ENCODE measurements at places on chromosomes 12 and 14.

GRCh38 chr12:89257340-89257739, 95.0 kb downstream of the DUSP6 start:
- no peak for DNase-seq

- no peak for DNase-seq
Measured at GRCh38 chr12:115756271-115756670, 521.2 kb downstream of the MED13L start.

- no peak for DNase-seq
Measured at GRCh38 chr14:63852271-63852816, 460 bp upstream of the SYNE2 start.

- DNase-seq = no peak
Measured at GRCh38 chr14:91019673-91020072, 40.8 kb downstream of the RPS6KA5 start.

DNA sequence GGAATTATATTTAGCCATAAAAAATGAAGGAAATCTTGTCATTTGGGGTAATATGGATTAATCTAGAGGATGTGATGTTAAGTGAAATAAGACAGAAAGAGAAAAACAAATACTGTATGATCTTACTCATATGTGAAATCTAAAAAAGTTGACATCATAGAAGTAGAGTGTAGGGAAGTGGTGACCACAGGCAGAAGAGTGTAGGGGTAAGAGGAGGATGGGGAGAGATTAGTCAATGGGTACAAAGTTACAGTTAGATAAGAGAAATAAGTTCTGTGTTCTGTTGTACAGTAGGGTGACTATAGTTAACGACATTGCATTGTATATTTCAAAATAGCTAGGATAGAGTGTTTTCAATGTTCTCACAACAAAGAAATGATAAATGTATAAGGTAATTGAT, 87.0 kb downstream of the TSHR start:
- no peak for DNase-seq

DNA sequence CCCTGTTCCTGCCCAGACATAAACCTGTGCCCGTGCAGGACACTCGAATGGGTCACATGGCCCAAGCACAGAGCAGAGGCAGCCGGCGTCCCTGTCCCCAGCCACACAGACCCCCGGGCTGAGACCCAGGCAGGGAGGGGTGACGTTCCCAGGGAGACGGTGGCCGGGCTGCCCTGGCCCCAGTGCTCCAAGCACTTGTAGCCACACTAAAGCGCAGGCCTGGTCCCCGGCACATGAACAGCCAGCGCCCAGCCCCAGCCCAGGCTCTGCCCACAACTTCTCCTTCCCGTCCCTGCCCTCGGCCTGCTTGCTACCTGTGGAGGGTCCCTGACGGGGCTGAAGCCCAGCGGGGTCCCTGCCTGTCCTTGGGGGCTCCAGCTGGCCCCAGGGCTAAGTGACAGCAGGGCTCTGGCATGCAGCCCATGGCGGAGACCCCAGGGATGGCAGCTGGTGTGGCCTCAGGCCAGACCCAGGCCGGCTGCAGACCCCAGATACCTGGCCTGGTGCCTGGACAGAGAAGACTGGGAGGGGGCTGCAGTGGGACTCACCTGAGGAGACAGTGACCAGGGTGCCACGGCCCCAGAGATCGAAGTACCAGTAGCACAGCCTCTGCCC, 338.4 kb downstream of the TMEM121 start:
- DNase-seq = no peak

DNA sequence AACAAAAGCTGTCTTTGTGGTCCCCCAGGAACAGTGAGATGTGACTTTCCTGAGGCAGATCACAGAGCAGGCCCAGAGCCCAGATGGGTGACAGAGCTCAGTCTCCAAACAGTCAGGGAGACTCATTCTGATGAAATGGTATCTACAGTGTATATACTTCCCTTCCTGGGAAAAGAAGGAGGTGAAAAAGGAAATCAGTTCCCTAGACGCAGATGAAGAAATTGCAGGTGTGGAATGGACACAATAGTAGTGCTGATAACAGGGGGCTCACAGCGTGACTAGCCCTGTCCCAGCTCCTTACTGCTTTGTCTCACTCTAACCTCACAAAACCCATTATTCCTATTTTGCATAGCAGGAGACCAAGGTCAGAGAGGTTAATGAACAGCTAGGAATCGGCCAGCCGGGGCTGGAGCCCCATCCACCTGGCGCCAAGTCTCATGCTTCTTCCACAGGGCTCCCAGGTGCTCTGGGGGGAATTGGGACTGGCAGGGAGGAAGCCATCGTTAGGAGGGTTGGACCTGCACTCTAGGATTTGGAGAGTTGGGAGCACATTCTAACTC, 11.9 kb downstream of the KCNH3 start:
- no peak for DNase-seq

- no peak for DNase-seq
Measured at GRCh38 chr14:83483063-83483462, 1949.4 kb upstream of the SEL1L start.

All from SW 1271 (cell line).